ENCODE measurements at places on chromosomes 5 and 9.

DNA sequence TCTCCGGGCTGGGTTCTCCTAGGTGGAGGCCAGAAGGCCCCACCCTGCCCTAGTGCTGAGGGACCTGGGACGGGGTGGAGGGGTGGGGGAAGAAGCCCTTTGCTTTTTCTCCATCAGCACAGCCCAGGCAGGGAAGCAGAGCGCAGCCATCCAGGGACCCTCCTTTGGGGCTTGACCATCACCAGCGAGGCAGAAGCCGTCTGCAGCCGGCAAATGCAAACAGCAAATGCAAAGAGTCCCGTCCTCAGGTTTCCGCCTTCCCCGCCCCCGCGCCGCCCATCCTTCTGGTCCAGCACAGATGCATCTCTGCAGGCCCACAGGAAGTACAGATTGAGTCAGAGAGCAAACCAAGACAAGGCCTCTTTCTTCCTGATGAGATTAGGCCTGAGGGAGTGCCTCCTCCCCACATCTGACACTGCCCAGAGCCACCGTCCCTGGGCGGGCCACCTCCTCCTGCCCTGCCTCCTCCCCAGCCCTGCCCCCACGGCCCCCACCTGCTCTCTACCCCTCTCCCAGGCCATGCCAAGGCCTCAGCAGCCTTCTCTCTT lies 23.4 kb downstream of the CORO2A start:
- DNase-seq = no peak

GRCh38 chr5:151123897-151124751 lies 33.5 kb downstream of the ANXA6 start:
- DNase-seq = peak; percentile 35

GRCh38 chr9:124041817-124042116 lies 30.2 kb downstream of the LHX2 start:
- DNase-seq = no peak

- DNase-seq = no peak
Measured at GRCh38 chr9:78578072-78578471, 281.1 kb downstream of the PSAT1 start.
